ENCODE measurements at places on chromosomes 4 and X.

DNA sequence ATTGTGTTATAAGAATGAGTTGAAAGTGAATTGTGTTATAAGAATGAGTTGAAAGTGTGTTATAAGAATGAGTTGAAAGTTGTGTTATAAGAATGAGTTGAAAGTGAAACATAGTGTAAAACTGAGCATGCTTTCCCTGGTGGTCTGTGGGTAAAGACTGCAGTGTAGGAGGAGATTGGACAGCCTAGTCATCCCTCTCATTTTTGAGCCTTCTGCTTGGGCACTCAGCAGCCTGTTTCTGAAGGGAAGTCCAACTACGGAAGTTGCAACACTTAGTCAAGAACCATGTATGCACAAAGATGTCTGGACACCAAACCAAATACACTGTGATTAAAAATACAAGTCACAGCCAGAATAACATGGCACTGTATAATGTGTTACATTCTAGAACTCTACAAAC lies 72.6 kb downstream of the ANK2 start:
- no peak for DNase-seq

DNA sequence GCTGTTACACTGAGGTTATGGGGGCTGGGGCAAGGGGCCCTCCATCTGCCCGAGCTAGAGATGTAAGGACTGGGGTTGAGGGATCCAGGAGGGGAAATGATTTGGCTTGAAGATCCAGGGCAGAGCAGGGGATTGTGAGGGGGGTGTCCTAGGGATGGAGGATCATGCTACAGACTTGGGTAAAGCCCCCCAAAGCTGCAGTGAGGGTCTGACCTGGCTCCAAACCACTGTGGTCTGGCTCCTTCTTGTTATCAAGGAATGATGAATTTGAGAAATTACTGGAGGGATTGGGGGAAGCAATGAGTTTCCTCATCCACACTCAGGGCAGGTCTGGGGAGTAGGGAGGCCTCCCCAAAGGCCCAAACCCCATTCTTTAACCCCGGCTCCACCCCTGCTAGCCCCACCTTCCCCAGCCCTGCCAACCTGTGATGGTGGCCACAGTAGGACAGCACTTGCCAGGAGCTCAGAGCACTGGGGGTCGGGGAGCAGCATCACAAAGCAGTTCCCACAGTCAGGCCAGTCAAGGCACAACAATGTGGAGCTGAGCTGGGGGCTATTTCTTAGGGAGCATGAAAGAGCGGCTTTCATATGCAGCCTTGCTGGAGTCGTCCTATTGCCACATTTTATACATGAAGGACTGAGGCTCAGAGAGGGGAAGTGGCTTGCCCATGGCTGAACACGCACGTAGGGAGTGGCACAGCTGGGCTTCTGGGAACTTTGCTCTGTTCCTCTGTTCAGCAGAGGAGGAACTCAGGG lies 165.5 kb downstream of the EFNB1 start:
- no peak for DNase-seq

DNA sequence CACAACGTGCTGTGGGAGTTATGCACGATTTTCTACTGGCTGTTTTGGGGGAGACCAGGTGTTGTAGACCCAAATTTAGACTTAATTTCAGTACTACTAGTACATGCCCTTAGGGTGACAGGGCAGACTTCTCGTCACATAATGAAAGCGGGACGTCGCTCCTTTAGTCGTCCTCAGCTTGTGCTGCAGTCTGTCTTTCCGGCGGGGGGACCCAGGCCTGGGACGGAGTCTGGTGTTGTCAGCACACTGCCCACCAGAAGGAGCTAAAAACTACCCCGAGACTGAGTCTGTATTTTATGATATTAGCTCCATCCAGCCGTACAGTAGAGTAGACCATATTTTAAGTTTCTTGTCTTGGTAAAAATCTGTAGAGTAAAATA lies 35.5 kb downstream of the NOP14 start:
- no peak for DNase-seq

DNA sequence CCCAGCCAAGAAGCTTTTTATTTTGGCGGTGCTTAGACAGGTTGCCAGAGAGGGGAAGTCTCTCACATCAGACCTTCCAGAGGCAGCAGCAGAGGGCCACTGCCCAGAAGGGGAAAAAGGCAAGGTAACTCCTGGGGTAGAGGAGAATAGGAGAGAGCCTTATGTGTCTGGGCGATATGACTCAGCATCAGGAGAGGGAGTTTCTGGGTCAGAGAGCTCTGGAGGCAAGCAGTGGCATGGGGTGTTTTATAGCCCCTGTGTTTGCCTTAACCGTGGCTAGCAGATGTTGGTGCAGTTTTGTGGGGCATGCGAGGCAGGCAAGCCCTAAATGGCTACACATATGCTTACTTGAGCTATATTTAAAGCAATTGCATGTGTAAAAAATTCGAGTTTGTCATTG lies 8.3 kb upstream of the ZXDB start:
- no peak for DNase-seq

DNA sequence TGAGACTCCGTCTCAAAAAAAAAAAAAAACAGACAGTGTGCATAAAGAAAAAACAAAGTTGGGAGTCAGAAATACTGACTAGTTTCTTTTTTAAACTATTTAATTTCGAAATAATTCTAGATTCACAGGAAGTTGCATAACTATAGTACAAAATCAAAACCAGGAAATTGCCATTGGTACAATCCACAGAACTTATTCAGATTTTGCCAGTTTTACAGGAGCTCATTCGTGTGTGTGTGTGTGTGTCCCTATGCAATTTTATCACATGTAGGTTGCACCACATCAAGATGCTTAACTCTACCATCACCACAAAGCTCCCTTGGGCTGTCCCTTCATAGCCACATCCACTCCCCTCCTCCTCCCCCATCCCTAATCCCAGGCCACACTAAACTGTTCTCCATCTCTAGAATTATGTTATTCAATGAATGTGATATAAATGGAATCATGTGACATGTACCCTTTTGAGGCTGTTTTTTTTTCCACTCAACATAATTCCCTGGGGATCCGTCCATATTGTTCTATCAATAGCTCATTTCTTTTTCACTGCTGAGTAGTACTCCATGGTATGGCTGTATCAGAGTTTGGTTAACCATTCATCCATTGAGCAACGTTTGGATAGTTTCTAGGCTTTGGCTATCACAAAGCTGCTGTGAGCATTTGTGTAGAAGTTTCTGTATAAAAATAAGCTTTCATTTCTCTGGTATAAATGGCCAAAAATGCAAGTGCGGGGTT lies 16.3 kb upstream of the DDX3X start:
- no peak for DNase-seq

- no peak for DNase-seq
Observed at GRCh38 chr4:155629183-155629825, 37.3 kb upstream of the GUCY1A1 start.

- no peak for DNase-seq
Observed at GRCh38 chr4:67861513-67861912, 22.3 kb downstream of the TMPRSS11D start.

DNA sequence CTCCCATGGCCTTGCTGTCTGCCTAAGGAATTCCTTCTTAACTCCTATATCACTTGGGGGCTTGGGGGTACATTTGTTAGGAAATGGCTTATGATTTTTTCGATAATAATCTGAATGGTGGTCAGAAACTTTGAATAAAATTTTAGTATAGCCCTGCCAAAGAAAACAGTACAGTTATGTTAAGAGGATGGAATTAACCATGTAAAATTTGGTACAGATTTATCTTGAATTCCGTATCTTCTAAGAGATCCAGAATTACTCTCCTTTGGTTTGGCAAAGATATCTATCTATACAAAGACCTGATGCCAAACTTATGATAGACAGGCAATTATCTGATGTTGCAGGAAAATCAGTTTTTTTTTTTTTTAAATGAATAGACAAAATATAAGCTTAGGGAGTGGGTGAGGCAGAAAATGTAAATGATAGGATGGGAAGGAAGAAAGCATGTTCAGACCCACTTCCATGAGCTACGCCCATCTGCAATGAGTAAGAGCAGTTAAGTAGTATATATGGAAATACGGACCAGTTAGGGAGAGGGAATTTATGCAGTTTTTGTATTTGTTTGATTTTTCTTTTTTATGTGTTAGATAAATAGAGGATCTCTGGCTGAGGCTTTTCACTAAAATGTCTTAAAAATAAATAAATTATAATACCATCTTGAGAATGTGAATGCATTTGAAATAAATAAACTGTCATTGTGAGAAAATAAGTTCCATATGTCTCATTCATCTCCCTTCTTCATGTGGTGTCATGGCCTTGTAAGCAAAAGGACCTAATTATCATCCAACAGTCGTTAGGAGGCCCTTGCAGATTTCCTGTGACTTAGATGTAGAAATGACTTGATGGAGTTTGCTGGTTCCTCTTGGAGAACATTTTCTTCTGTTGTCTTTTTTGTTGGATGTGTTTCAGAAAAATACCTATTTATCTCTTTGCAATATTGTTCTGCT lies 389.6 kb downstream of the ARHGAP24 start:
- no peak for DNase-seq

DNA sequence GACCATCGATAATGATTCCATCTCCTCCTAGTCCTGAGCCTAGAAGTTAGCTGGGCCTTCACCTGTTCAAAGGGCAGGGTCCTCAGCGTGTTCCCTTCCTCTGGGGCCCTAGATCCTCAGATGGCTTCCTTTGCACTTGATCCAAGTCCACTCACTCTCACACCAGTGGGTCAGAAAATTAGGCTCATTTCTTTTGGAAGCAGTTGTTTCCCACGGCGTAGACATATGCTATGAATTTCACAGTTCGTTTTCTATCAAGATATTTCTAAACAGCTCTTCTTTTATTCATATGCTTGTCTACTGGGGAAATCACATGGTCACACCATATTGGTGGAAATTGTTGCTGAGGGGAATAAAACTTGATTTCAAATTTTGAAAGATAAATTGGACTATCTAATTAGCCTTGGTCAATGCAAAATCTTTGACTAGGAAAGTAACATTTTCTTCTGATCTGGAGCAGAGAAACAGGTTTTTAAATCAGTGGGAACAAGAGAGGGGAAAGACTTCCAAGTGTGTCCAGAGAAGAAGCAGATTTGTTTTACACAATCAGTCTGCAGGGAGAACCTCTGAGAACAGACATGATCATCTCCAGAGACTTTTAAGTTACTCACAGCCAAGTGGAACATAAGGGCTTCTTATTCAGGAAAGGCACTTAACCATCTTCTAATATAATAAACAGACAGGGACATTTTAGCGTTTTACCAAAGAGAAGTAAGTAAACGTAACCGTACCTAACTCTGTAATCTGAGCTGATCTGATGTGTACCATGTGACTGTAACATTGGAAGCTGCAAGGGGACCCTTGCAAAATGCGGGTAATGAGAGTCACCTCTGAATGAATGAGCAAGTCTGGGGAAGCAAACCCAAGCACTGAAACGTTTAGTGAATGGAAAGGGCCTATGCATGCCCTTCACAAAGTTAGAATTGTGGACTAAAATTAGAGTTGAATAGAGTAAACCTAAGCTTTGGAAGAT lies 455.7 kb upstream of the FAT1 start:
- DNase-seq, result no peak

DNA sequence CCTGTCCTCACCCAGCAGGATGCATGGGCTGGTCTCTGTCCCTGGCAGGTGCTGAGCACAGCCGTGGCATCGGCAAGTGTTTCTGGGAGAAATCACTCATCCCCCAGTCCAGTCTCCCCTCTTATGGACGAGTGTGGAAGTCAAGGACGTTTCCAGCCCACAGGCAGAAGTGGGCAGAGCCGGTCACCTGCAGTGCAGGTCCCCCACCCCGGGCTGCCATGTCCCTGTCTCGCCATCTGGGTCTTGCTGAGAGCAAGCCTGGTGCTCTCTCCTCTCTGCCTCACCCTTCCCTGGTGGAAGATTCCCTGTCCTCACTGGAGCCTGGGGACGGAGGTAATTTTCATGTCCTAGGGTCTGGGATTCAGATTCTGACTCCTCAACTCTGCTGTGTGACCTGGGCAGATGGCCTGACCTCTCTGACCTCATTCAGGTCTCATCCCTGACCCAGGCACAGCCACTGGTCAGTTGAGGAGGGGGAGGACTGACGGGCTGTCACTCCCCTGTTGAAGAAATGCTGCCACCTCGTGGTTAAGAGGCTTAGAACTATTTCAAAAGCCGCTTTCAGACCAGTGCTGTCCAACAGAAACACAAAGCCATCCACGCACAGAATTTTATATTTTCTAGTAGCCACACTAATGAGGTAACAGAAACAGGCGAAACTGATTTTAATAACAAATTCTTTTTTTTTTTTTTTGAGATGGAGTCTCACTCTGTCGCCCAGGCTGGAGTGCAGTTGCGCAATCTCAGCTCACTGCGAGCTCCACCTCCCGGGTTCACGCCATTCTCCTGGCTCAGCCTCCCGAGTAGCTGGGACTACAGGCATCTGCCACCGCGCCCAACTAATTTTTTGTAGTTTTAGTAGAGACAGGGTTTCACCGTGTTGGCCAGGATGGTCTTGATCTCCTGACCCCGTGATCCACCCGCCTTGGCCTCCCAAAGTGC lies 1.8 kb downstream of the CPZ start:
- no peak for DNase-seq

- no peak for DNase-seq
Observed at GRCh38 chr4:153988492-153989363, 199.8 kb upstream of the SFRP2 start.

DNA sequence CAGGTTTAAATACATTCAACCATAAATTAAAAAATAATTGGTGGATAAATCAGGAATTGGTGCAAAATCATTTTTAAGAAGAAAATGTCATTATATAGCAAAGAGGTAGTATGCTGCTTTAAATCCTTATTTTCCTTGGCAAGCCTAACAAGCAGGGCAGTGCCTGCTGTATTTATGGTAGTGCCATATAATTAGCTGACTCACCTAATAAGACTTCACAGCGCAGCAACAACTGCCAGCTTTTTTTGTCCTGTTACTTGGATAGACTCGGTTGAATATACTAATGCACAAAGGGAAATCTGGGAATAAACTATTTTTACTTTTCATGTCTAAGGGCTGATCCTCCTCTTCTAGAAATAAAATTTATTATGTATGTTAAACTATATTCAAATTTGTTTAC lies 99.1 kb downstream of the SNCA start:
- no peak for DNase-seq

GRCh38 chr4:153955327-153955726 lies 166.4 kb upstream of the SFRP2 start:
- DNase-seq, result no peak

- DNase-seq, result no peak
Observed at GRCh38 chr4:168474660-168475320, 5.5 kb downstream of the DDX60L start.

DNA sequence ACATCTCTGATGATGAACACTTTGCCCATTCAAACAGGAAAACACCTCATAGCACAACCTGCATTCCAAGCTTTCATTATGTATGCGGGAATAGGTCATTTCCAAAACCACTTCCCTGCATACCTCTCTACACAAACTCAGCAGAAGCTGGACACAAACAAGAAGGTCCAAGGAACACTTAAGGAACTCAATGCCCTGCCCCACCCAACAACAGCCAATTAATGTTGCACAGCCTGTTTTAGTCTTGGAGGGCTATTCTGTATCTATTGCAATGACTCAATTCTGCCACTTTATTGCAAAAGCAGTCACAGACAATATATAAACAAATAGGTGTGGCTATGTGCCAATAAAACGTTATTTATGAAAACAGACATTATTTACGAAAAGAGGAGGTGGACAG lies 16.7 kb downstream of the OPHN1 start:
- DNase-seq, result no peak

DNA sequence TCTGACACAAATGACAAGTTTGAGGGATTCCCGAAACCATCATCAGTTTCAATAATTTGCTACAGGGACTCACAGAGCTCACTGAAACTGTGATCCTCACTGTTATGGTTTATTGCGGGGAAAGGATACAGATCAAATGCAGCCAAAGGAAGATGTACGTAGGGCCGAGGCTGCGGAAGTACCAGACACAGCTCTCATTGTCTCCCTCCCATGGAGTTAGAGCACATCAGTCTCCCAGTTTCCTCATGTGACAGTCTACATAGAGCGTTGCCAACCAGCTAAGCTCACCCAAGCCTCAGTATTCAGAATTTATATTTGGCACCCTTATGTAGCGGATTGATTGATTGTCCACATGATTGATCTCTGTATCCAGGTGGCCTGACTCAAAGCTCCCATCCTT lies 137.8 kb upstream of the TENM3 start:
- no peak for DNase-seq
